ENCODE measurements at places on chromosomes 4 and X. TPM values are rescaled to one million over a fixed set of nuclear protein-coding genes. Genes with fewer than 3 reads are reported as not detected.

DNA sequence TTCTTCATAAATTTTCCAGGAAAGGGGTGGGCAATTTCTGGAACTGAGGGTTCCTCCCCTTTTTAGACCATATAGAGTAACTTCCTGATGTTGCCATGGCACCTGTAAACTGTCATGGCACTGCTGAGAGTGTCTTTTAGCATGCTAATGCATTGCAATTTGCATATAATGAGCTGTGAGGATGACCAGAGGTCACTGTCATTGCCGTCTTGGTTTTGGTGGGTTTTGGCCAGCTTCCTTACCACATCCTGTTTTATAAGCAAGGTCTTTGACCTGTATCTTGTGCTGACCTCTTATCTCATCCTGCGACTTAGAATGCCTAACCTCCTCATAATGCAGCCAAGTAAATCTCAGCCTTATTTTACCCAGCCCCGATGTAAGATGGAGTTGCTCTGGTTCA, 577.8 kb downstream of the NLGN4X start:
- DNase-seq: no peak

DNA sequence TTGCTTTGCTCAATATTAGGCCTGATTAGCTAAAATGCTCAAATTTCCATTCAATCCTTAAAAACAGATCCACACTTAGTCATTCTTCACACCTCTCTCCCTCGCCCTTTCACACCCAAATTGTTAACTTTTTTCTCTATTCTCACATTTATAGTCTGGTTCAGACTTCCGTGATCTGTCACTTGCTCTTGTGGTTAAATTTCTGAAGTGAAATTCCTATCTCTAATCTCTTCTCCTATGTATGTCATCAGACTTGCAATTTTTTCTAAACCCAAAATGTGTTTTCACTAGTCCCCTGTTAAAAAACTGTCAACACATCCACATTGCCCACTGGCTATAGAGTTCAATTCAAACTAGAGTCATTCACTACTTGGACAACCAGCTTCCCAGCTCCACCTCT, 63.2 kb downstream of the SNCA start:
- no peak for DNase-seq

Gene DMD
- total RNA-seq: 18.7 TPM

GRCh38 chr4:20483416-20483815, 216.8 kb upstream of the PACRGL start:
- DNase-seq: no peak

GRCh38 chr4:8438743-8439142, 1.8 kb downstream of the ACOX3 start:
- DNase-seq: no peak

DNA sequence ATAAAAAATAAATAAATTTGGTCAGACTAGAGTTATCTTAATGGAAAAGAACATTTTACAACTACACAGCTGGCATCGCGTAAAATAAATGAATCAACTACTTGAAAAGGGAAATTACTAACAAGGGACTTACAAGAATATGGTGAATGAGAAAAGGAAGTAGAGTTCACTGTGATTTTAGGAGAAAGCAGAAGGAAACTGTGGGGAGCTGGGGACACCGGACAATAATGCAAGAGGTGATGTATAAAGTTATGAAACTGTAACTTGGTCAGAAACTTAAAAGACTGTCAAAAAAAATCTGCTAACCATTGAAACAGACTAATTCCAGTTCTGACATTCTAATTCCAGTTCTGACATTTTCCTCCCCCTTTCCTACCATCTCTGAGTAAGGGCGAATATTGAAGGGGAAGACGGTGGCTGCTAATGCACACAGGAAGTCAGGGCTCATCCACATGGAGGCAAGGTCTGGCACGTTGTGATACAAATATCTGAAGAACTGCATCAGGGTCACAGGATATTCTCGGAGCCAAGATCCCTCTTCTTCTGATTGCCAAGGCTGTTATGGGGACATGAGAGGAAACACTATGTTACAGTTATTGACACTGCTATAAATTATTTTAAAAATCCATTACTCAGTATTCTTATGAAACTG, 170.5 kb downstream of the CDS1 start:
- DNase-seq: no peak

Measured in suprapubic skin (tissue), 4 donors.